ENCODE measurements at places on chromosomes 5 and 9. TPM values are rescaled to one million over a fixed set of nuclear protein-coding genes. Genes with fewer than 3 reads are reported as not detected.

PROB1 gene
- total RNA-seq, result 0.60 TPM

RGS7BP gene
- 0.07 TPM for total RNA-seq

NR2F1 gene
- 4.3 TPM for total RNA-seq

MTAP gene
- total RNA-seq, result 43.8 TPM

CCDC183 gene
- 0.84 TPM for total RNA-seq

DNA sequence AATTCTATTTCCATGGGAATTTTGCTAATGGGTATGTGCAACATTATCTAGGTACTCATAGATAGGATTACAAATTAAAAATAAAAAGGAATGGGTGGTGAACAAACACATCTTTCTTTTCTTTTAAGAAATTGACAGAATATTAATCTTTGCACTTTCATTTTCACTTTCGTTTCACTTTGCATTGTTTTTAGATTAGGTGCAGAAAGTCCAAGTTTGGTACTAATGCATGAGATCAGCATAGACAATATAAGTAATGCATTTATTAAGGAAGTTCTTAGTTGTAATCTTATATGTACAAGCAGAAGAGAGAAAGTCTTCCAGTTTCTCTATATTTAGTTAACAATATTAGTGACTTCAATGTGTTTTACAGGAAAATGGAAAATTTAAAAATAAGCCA lies 196.5 kb downstream of the COMMD10 start:
- no peak for DNase-seq

DNA sequence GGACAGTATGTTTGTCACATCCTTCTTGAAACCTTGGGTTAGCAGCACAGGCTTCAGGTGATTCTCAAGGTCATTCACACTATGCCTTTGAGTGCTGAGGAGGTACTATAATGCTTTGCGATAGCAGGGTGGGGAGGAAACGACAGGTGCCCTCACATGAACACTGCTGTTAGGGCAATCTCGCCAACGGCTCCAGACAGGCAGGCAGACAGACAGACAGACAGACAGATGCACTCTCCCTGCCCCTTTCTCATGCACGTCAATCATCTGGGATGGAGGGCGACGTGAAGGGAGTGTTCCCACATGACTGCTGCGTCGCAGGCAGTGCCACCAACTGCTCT lies 82.9 kb downstream of the RAPGEF1 start:
- no peak for DNase-seq

GRCh38 chr5:36239370-36240293 lies 2.1 kb downstream of the NADK2 start:
- no peak for DNase-seq

DNA sequence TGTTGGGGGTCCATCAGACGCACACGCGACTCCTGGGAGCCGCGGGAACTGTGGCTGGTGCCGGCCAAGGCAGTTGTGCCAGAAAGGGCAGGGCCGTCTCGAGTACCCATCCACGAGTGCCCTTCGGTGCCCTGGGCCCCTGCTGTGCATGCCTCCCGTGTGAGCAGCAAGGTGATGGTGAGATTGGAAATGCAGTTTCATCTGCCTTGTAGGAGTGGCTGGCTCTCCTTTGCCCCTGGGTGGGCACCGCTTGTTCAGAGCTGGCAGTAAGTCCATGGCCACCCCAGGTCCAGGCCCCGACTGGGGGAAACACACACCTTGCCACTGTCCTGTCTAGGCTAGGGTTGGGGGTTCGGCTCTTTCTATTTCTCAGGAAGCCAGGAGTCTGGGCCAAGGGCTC lies 5.7 kb downstream of the NKD2 start:
- no peak for DNase-seq

- DNase-seq, result no peak
These were observed 59.5 kb downstream of the EBF1 start for GRCh38 chr5:159040181-159040580.

GRCh38 chr5:136191304-136192014 lies 1.5 kb downstream of the SMIM32 start:
- peak; percentile 33 for DNase-seq

DNA sequence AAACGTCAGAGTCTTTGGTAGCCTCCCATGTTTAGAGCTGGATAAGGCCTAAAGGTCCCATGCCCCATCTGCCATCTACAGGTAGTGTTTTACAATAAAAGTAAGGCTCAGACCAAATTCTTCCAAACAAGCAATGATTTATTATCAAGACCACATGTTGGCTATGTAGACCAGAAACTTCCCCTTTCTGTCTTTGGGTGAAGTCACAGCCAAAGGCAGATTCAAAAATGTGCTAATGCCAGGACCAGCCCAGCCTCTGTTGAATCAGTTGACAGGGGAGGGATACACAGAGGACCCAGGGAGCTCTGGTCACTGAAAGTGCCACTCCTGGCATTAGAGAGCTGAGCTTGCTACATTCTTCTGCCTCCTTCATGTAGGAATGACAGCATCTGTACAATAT lies 360.8 kb downstream of the NTRK2 start:
- no peak for DNase-seq

DNA sequence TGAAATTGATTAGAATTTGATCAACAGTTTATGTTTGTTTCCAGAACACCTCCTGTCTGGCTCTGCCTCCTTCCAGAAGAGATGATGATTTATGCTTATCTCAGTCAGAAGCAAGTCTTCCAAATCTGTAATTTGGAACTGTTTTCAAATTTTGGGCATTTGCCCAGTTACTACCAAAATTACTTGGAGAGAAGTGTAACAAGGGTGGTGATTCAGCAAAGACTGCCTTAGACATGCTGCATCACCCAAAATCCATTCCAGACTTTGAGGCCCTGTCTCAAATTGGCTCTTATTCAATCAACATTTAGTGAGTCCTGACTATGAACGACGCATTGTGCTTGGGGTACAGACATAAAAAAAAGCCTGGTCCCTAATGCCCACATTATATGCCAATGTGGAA lies 89.4 kb downstream of the SH3TC2 start:
- no peak for DNase-seq

GRCh38 chr5:131998431-131999040 lies 12.9 kb downstream of the ACSL6 start:
- DNase-seq, result no peak

DNA sequence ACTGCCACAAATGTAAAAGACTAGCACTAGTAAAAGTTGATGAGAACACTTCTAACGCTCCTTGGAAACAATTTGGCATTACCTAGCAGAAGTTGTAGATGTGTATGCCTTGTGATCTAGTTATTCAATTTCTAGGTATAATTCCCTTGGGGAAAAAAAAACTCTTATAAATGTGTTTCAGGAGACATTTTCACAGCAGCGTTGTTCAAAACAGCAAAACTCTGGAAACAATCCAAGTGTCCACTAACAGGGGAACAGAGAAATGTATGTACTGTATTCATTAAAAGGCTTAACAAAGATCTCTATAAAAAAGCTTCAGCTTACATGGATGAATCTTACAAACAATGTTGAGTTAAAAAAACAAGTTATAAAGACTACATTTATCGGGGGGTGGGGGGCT lies 30.4 kb downstream of the NR3C1 start:
- no peak for DNase-seq

- DNase-seq, result peak; percentile 34
These were observed 10.9 kb downstream of the PTCH1 start for GRCh38 chr9:95505717-95506427.

DNA sequence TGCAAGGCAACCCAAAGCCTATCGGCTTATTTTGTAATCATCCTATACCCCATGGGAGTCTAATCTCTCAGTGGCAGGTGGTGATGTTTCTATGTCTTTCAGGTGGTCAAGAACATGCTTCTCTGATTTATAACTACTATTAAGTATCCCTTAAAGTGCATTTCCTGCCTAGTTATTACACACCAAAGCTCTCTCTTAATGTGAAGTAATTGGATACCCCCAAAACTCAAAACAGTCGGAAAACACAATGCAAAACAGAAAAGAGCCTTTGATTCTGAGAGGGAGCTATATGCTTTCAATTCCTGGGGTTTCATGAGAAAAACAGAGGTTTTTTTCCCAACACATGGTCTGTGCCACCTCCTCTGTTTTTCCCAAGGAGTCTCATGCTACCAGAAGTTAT lies 416.4 kb downstream of the CSNK1G3 start:
- no peak for DNase-seq

DNA sequence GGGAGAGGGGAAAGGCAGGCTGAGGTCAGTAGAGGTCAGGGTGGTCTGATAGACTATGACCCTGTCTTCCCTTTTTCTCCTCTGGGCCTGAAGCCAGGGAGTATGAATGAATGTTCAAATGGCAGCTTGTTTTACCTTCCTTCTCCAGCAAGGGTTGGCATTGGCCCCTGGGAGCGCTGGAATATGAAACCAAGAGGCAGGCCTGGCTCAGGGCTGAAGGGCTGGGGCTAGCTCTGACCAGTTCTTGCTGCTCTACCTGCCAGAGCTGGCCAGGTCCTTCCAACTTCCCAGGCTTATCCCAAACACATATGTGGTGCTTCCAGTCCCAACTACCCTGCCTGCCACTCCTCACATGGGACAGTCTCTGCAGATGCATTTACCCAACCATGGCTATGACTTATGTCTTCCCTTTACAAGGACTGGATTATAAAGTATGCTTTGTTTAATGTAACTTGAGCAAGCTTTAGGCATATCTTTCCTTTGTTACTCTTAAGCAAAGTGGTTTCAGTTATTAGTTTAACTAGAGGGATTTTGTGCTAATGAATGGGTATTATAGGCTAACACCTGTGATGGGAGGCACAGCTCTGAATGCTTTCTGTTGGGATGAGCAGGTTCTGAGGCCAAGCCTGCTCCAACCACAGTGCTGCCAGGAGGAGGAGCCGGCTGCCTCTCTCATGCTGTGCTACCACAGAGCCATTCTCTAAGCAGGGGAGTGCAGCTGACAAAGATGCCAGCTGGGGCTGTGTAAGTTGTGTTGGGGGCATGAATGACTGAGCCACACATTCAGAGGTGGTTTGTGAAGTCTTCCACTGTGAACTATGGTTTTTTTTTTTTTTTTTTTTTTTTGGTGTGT lies 6.1 kb downstream of the CCNI2 start:
- no peak for DNase-seq

DNA sequence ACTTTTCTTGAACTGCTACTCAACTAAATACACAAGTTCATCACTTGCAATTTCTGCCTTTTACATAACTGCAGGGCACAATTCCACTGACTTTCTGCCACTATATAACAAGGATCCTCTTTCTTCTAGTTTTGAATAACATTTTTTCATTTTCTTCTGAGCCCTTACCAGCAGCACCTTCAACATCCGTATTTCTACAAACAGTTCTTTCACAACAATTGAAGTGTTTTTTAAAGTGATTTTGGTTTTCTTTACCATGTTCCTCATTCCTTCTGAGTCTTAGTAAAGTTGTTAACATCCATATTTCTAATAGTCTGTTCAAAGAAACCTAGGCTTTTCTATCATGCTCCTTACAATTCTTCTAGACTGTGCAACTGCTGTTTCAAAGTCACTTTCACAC lies 127.2 kb upstream of the PITX1 start:
- DNase-seq, result no peak
